ENCODE measurements at places on chromosomes 2 and 18.
A peak's percentile ranks its signal among the peaks of the same experiment; 100 is the strongest.

- DNase-seq: no peak
These were observed 12.1 kb downstream of the FAM168B start for GRCh38 chr2:131081190-131081589.

DNA sequence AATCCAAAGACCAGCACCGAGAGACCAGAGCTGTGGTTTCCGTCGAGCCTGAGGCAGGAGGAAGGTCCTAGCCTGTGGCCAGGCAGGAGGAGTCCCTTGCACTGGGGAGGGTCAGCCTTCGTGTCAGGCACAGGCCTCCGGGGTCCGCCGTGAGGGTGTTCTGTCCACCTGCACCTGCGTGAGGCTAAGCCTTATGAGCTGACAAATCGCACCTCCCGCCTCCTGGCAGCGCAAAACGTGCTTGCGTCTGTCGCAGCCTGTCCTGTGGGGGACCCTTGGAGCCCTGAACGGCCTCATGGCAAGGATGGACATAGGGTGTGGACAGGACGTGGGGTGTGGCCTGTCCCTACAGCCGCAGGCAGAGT, 73.3 kb downstream of the KCNG2 start:
- no peak for DNase-seq

GRCh38 chr18:46555724-46556123, 101.3 kb downstream of the LOXHD1 start:
- DNase-seq: no peak

- DNase-seq: no peak
These were observed 140.2 kb downstream of the PLCL1 start for GRCh38 chr2:197944416-197945096.

DNA sequence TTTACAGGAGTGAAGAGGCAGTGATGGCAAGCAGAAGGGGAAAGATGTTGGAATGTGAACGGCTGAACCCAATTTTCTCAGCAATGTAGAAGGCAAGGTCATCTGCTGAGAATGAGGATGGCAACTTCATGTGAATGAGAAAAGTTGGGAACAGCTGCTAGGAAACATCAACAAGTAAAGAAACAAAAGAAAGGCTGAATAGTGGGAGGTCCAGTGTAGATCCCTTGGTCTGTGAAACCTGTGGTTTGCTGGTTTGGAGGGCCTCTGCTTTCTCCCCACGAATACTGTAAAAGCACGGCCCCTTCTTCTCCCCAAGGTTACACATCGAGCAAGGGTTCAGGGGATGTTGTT, 27.4 kb downstream of the MARCHF4 start:
- no peak for DNase-seq

- DNase-seq: no peak
These were observed 31.0 kb downstream of the COA5 start for GRCh38 chr2:98577313-98577712.

DNA sequence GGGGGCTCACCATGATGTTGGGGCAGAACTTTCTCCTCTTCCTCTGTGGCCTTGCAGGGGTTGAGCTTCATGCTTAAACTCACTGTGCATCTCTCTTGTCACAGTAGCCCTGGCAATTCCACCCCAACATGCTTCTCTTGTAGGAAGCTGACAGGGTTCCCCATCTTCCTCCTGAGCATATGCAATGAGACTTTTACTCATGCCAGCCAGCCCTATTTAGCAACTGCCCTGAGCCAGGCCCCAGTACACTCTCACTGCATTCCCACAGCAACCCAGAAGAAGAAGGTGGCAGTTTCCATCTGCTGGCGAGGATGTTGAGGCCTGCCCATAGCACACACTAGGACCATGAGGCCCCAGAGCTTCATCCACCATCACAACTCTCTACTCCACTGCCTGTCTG, 72.2 kb upstream of the TEX51 start:
- no peak for DNase-seq

DNA sequence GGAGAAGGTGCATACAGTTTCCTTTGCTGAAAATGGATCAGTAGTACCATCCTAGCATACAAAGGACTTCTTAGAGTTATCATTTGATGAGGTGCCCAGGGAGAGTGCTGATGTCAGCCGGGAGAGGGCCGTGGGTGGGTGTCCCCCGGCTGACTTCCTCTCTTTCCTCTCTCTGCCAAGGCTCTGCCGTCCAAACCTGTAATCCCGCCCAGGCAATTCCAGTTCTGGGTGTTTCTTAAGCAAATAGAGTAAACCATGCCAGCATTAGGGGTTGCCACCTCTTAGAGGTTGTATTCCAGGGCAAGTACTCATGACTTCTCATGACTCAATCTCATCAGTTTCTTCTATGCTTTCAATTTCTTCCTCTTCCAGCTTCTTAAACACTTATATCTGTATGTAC, 117.2 kb downstream of the GATA6 start:
- no peak for DNase-seq

DNA sequence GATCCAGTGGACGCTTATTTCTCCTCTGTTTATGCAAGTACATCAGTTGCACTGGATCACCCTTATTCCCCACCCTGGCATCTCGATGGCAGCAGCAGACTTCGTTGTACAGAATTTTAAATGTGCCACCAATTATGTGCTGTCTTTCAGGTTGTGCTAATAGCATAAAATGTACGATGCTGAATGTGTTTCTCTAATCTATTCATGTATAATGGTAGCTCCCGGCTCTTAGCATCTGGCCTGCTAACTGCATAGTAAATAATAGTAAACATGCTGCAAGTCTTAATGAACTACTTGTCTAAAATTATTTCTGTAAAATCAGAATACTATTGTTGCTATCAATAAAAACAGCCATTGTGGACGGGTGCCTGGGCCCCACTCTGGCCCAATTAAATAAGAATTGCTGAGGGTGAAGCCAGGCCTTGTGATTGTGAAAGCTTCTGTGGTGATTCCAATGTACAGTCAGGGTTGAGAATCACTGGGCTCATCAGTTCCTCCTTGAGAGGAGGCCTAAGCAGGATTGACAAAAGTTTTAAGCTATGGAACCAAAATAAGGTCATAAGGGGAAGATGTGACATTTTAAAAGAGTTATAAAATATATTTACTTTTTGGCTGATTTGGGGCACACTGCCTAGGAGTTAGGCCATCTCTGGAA, 14.4 kb upstream of the MYO3B start:
- no peak for DNase-seq

DNA sequence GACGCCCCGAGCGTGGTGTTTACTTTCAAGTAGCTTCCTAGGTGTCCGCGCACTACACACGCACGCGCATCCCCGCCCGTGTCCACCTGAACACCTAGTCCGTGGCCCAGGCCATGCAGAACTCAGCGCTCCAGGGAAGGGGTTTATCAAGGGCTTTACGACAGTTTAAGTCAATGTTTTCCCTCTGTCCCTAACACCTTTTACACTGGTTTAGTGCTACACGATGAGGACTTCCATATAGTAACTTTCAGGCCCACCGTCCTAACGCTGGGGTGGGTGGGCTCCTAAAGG, 1.4 kb upstream of the BCL2 start:
- no peak for DNase-seq

DNA sequence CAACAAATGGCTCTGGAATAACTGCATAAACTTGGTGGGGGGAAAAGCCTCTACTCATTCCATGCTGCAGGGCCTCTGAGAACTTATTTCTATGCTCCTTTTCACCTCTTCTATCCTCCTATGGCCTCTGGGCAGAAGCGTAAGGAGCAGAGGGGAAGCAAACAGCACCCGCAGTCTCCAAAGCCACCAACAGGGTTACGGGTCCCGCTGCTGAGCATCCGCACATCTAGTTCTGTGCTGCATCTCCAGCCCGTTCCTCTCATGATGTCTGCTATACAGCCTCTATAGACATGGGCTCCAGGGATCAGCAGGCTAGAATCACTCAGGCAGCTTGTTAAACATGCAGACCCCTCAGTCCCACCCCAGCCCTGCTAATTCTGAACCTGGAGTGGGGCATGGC, 25.9 kb downstream of the PSTPIP2 start:
- no peak for DNase-seq

- no peak for DNase-seq
These were observed 210.9 kb upstream of the TMEM200C start for GRCh38 chr18:6106091-6106685.

DNA sequence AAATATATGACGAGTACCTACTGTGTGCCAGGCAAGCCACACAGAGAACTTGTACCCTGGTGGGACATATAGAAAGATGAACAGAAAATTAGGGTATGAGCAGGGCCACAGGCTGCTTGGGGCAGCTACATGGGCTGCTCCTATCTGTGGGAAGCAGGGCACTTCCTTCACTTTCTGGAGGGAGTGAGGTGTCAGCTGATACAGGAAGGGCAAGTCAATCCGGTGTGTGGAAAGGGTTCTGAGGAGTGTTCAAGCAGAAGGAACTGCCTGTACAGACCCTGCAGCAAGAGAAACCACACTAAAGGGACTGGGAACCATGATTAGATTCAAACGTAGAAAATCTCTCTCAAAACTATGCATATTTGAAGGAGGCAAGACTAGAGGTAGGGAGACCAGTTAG, 58.6 kb upstream of the BCL11A start:
- no peak for DNase-seq

DNA sequence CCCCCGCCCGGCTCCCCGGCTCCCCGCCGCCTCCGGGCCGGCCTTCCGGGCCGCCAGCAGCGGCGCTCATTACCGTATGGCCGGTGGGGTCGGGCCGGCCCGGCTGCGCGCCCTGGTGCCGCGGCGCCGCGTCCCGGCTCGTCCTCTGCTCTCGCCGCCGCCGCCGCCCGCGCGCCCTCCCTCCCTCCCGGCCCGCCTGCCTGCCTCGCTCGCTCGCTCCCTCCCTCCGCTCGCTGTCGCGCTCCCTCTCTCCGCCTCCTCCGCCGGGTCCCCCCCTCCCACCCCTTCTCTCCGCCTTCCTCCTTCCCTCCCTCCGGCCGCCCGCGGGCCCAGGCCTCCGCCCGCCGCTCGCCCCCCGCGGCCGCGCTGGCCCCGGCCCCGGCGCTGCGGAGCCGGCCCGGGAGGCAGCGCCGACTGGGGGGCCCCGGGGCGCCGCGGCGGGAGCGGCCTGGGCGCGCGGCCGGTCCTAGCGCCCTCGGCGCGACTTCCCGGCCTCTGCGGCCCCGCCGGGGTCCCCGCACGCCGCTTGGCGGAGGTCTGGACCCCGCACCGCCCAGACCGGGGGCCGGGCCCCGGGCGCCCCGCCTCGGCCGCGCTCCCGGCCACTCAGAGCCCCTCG, at the start of gene DNMT3A:
Gene DNMT3A (minus strand): TSS at position 173 of the 619 bp plus-strand sequence. CDS start 27,941 bp downstream, outside the sequence.
- peak; percentile 79 for DNase-seq

- no peak for DNase-seq
These were observed 58.1 kb downstream of the NRP2 start for GRCh38 chr2:205740381-205740780.

- no peak for DNase-seq
These were observed 1894.5 kb upstream of the CELF4 start for GRCh38 chr18:39460136-39460535.

Measured in hepatic stellate cell (primary cell).